ENCODE measurements at places on chromosomes 4 and X.

GRCh38 chr4:152344001-152344400 is 191.9 kb downstream of the FBXW7 start:
- H3K4me1 ChIP-seq: no peaks in the 10 kb centered on the region
- no peaks in the 10 kb centered on the region for H3K36me3 ChIP-seq
- no peak for DNase-seq
- H3K27me3 ChIP-seq: no peaks in the 10 kb centered on the region
- no peak overlapping the region for H3K4me3 ChIP-seq
- no peak overlapping the region for H3K27ac ChIP-seq

DNA sequence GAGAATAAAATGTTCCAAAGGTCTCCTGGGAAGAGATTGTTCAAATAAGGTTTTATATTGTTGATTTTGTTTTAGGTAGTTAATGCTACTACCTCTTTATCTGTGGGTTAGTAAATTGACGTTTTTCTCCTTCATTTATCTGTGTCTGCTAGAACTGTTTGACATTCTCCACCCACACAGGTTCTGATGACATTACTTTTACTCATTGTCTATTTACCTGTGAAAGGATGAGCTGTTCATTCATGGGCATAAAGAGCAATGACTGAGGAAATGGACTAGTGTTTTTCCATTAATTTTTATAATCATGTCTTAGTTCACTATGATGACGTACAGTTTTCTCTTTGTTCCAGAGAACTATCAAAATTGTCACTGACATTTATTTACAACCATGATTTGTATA is 75.6 kb downstream of the CPE start:
- no peaks in the 10 kb centered on the region for H3K27me3 ChIP-seq
- H3K4me1 ChIP-seq: no peaks in the 10 kb centered on the region
- no peak overlapping the region for H3K27ac ChIP-seq
- no peak for DNase-seq
- no peak overlapping the region for H3K4me3 ChIP-seq
- H3K36me3 ChIP-seq: no peaks in the 10 kb centered on the region

DNA sequence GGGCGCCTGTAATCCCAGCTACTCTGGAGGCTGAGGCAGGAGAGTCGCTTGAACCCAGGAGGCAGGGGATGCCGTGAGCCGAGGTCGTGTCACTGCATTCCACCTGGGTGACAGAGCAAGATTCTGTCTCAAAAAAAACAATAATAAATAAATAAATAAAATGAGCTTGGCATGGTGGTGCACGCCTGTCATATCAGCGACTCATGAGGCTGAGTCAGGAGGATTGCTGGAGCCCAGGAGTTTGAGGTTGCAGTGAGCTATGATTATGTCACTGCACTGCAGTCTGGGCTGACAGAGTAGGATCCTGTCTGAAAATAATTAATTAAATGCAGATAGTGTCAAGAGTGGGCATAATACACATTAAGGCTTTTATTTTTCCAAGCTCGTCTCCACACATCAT is 77.5 kb downstream of the DHRSX start:
- DNase-seq: no peak
- H3K4me3 ChIP-seq: no peak overlapping the region
- H3K27ac ChIP-seq: no peak overlapping the region

- H3K27me3 ChIP-seq: no peaks in the 10 kb centered on the region
- H3K4me3 ChIP-seq: no peak overlapping the region
- no peak overlapping the region for H3K27ac ChIP-seq
- H3K36me3 ChIP-seq: no peaks in the 10 kb centered on the region
- no peak for DNase-seq
- no peaks in the 10 kb centered on the region for H3K4me1 ChIP-seq
Measured at GRCh38 chr4:133270021-133270570, 121.0 kb downstream of the PCDH10 start.

- H3K27ac ChIP-seq: no peak overlapping the region
- no peak overlapping the region for H3K4me3 ChIP-seq
- H3K36me3 ChIP-seq: no peaks in the 10 kb centered on the region
- DNase-seq: no peak
- no peaks in the 10 kb centered on the region for H3K27me3 ChIP-seq
- H3K4me1 ChIP-seq: no peaks in the 10 kb centered on the region
Measured at GRCh38 chrX:9327086-9327746, 137.6 kb upstream of the TBL1X start.

DNA sequence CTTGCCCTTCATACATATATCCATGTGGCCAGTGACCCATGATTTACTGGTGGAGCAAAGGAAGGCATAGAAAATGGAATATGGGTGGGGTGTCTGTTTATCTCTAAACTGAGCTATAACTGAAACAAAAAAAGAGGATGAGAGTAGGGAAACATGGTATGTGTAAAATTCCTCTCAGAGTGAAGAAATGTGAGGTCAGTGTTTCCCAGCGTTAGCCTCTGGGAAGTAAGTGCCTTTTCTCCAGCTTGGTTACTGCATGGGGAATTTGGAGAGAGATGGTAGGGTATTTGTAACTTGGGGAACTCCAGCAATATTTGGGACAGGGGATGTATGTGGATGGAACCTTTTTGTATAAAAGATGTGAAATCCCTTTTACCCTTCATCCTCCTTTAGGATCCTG is 89.4 kb downstream of the AFF1 start:
- H3K27me3 ChIP-seq: no peaks in the 10 kb centered on the region
- no peak overlapping the region for H3K27ac ChIP-seq
- DNase-seq: no peak
- no peak overlapping the region for H3K4me3 ChIP-seq
- H3K4me1 ChIP-seq: peaks cover 2% of the 10 kb centered on the region

DNA sequence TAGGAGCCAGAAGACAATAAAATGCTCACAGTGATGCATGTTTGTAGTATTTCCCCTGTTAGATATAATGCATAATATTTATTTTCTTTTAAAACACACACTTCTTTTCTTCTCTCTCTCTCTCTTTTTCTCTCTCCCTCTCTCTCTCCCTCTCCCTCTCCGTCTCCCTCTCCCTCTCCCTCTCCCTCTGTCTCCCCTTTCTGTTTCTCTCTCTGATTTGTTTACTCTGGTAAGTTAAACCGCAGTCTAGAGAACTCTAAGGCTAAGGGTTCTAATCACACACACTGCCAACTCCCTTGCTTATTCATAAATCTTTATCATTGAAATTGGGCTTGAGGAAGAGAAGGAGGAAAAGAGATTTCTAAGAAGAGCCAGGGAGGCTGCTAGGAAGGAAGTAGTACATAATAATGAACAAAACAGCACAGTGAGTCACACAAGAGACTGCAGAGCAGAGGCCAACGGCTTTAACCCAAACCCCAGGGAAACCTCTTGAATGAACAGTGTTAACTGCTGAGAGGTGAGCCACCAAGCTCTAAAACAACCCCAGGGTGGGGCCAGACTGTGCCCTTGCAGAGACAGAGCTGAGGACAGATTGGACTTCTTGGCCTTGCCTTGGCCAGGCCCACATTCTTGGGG is 9.1 kb upstream of the PHOX2B start:
- no peaks in the 10 kb centered on the region for H3K36me3 ChIP-seq
- peaks cover 2% of the 10 kb centered on the region for H3K4me1 ChIP-seq
- H3K4me3 ChIP-seq: no peak overlapping the region
- DNase-seq: no peak
- H3K27me3 ChIP-seq: peaks cover 36% of the 10 kb centered on the region

DNA sequence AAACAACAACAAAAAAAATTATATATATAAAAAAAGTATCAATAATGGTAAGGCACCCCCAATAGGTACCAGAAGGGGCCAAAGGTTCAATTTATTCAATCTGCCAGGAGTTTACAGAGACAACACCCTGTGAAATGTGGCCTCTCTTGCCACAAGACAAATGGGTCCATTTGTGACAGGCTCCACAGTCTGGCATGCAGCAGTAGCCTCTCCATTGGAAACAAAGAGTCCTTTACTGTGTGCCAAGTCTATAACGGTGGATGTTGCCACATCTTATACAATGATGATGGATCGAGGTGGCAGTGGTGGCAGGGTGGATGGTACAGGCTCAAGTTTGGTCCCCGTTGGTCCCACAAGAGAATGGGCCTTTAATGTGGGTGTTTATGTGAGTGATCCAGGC is 70.1 kb upstream of the SH3RF1 start:
- no peak overlapping the region for H3K4me3 ChIP-seq
- DNase-seq: no peak
- H3K36me3 ChIP-seq: no peaks in the 10 kb centered on the region
- H3K27me3 ChIP-seq: no peaks in the 10 kb centered on the region
- H3K4me1 ChIP-seq: no peaks in the 10 kb centered on the region

GRCh38 chrX:7170898-7171297 is 22.9 kb upstream of the PUDP start:
- no peaks in the 10 kb centered on the region for H3K36me3 ChIP-seq
- no peak overlapping the region for H3K4me3 ChIP-seq
- H3K27ac ChIP-seq: no peak overlapping the region
- DNase-seq: no peak
- no peaks in the 10 kb centered on the region for H3K27me3 ChIP-seq

GRCh38 chr4:188372058-188372457 is 232.8 kb downstream of the TRIML1 start:
- no peaks in the 10 kb centered on the region for H3K4me1 ChIP-seq
- no peak overlapping the region for H3K27ac ChIP-seq
- H3K36me3 ChIP-seq: no peaks in the 10 kb centered on the region
- no peak for DNase-seq
- H3K4me3 ChIP-seq: no peak overlapping the region
- no peaks in the 10 kb centered on the region for H3K27me3 ChIP-seq

- H3K27ac ChIP-seq: no peak overlapping the region
- no peak overlapping the region for H3K4me3 ChIP-seq
- H3K27me3 ChIP-seq: no peaks in the 10 kb centered on the region
- no peaks in the 10 kb centered on the region for H3K4me1 ChIP-seq
- no peak for DNase-seq
- H3K36me3 ChIP-seq: no peaks in the 10 kb centered on the region
Measured at GRCh38 chr4:56764223-56764622, 57.3 kb downstream of the SPINK2 start.

DNA sequence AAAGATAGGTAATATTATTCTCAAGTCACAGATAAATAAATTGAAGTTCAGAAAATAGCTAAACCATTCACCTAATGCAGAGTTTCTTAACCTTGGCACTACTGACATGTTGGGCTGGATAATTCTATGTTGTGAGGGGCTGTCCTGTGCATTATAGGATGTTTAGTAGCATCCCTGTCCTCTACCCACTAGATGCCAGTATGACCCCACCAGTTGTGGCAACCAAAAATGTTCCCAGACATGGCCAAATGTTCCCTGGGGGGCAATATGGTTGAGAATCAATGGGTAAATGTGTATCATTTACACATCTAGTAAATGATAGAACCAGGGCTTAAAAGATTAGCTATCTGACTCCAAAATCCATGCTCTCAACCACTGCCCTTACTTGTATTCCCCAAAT is 140.9 kb downstream of the COL4A6 start:
- H3K4me3 ChIP-seq: no peak overlapping the region
- H3K4me1 ChIP-seq: no peaks in the 10 kb centered on the region
- DNase-seq: no peak
- H3K27me3 ChIP-seq: no peaks in the 10 kb centered on the region
- H3K27ac ChIP-seq: no peak overlapping the region
- H3K36me3 ChIP-seq: no peaks in the 10 kb centered on the region

GRCh38 chrX:69243276-69243675 is 78.0 kb upstream of the PJA1 start:
- DNase-seq: no peak
- no peaks in the 10 kb centered on the region for H3K27me3 ChIP-seq
- H3K4me3 ChIP-seq: no peak overlapping the region
- no peaks in the 10 kb centered on the region for H3K4me1 ChIP-seq
- no peaks in the 10 kb centered on the region for H3K36me3 ChIP-seq
- no peak overlapping the region for H3K27ac ChIP-seq

DNA sequence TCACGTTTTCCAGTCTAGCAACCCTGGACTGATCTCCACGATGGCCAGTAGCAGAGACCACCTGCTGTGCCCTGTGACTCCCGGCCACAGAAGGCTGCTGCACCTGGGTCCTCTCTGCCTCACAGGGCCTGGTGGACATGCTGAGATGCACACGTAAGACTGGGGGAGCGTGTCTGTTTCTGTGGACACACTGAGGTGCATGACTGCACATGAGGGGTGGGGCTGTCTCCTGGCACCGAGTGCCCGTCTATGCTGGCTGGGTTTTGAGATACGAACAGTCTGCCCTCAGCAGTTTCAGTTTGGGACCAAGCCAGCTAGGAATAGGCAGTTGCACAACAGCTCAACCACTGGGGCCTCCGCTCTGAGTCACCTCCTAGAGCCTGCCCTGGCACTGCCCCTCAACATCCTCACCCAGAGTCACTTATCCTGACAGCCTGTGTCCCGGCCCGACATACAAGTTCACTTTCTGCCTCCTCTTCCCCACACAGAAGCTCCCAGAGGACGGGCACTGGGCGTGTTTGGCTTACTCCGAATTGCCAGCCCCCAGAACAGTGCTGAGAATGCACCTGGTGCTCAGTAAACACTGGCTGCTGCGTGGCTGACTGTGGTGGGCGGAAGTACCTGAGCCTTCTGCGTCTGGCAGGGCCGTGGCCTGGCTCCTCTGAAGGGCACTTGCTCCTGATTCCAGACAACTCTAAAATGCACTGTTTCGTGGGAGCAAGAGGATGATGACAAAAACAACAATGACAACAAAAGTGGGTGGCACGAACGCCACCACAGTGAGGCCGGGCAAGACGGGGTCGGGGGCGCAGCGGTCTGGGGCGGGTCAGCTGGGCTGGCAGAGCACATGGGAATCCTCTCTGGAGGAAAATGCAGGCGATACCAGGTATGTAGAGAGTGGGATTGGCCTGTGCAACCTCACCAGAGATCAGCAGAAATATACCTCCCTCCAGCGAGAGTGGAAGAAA is 30.9 kb downstream of the RNF212 start:
- DNase-seq: no peak
- H3K4me1 ChIP-seq: no peaks in the 10 kb centered on the region
- H3K36me3 ChIP-seq: no peaks in the 10 kb centered on the region
- no peaks in the 10 kb centered on the region for H3K27me3 ChIP-seq
- no peak overlapping the region for H3K4me3 ChIP-seq

DNA sequence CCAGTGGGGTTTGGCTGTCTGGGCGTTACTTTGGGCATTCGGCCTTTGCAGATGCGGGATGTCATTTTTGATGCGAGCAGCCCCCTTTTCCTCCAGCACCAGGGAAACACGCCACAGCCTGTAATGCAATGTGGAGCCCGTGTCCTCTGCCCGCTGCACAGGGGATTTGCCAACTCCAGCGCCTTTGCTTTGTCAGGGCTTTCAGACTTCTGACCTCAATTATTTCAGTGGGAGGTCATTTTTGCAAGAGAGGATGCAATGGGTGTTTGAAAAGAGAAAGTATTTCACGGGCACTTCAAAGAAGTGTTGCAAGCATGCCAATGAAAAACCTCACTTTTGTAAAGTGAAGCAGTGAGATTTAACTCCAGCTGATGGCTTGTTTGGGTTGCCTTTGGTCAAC is 11.5 kb downstream of the CLCN4 start:
- no peak for DNase-seq
- H3K4me3 ChIP-seq: no peak overlapping the region
- H3K4me1 ChIP-seq: peaks cover 1% of the 10 kb centered on the region
- H3K27me3 ChIP-seq: no peaks in the 10 kb centered on the region
- no peak overlapping the region for H3K27ac ChIP-seq

GRCh38 chr4:125352521-125352920 is 37.8 kb downstream of the FAT4 start:
- H3K4me1 ChIP-seq: no peaks in the 10 kb centered on the region
- H3K27ac ChIP-seq: no peak overlapping the region
- DNase-seq: no peak
- no peak overlapping the region for H3K4me3 ChIP-seq

- H3K36me3 ChIP-seq: peaks cover 3% of the 10 kb centered on the region
- no peaks in the 10 kb centered on the region for H3K27me3 ChIP-seq
- H3K4me3 ChIP-seq: no peak overlapping the region
- peaks cover 4% of the 10 kb centered on the region for H3K4me1 ChIP-seq
- no peak for DNase-seq
- no peak overlapping the region for H3K27ac ChIP-seq
Measured at GRCh38 chr4:25818371-25818871, 44.4 kb downstream of the SEL1L3 start.

Measured in iPS DF 6.9 (cell line).